ENCODE measurements at places on chromosomes 4 and X. TPM values are rescaled to one million over a fixed set of nuclear protein-coding genes. Genes with fewer than 3 reads are reported as not detected.

Gene HOPX
- 4.2 TPM for total RNA-seq

Gene UGT2B15
- not detected for total RNA-seq

Gene IL13RA1
- 41.8 TPM for total RNA-seq

Gene GNRHR
- not detected for total RNA-seq

Gene MAGEE1
- total RNA-seq, result 3.2 TPM

Gene RTL3
- total RNA-seq, result not detected

Gene NPY1R
- 2.6 TPM for total RNA-seq

Gene MAD2L1
- 11.1 TPM for total RNA-seq

Gene NAA11
- not detected for total RNA-seq

Gene SMIM10L2A
- 23.6 TPM for total RNA-seq

Gene LANCL3
- total RNA-seq, result 0.46 TPM

Gene IL2RG
- total RNA-seq, result not detected

All from endothelial cell (in vitro differentiated cells).